ENCODE measurements at places on chromosomes 3 and 15. TPM values are rescaled to one million over a fixed set of nuclear protein-coding genes. Genes with fewer than 3 reads are reported as not detected.

GRCh38 chr3:160643994-160644393 lies 33.0 kb upstream of the ARL14 start:
- no peak for DNase-seq

DNA sequence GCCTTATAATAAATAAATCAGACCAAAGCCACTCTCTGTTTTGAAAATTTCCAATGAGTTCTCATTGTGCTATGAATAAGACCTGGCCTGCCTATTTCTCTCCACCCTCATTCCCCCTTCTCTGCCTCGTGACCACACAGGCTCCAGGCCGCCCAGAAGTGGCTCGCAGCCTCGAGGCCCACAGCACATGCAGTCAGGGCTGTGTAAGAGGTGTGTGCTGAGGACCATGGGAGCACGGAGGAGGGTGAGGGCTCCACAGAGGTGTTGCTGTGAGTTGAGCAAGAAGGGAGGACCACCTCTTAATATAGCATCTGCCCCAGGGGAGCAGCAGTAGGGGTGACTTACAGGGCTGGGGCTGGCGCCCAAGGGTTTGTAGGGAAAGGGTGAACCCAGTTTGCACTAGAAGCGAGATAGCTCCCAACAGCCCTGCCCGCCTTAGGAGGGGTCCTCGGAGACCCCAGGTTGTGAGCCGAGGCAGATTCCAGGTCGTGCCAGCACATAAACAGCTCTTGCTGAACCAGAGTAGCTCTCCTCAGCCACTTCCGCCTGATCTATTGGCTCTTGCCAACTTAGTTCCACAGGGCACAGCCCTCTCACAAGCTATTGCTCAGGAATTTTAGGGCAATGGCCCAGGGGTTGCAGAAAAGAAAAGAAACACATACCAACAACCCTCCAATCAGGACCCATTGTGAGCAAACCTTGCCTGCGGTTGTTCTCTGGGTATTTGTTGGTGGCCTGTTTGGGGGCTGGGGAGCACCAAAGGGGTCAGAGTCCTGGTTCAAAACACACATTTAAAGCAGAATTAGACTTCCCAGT lies 117.7 kb downstream of the MYLK start:
- DNase-seq: no peak

- DNase-seq: no peak
These were observed 123.4 kb upstream of the MB21D2 start for GRCh38 chr3:193040836-193041672.

The MUSTN1 gene
- 5.4 TPM for total RNA-seq

GRCh38 chr15:41483519-41483918 lies 10.2 kb upstream of the ITPKA start:
- no peak for DNase-seq

DNA sequence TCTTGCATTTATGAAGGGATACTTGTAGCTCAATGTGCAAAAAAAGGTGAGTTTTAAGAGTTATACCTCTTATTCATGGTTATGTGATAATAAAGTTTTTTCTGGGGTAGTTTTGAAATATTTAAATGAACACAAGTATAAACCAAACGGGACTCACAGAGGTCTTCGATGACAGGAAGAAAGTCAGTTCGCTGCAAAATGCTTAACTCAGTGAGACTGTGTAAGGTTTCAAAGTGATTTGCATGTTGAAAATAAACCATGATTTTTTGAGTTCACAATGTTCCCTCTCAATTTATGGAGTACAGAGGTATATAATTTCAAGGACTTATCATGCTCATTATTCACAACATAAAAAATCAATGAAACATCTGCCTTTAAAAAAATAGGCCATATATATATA lies 36.3 kb upstream of the MYH15 start:
- no peak for DNase-seq

The CLDN16 gene
- 0.14 TPM for total RNA-seq

DNA sequence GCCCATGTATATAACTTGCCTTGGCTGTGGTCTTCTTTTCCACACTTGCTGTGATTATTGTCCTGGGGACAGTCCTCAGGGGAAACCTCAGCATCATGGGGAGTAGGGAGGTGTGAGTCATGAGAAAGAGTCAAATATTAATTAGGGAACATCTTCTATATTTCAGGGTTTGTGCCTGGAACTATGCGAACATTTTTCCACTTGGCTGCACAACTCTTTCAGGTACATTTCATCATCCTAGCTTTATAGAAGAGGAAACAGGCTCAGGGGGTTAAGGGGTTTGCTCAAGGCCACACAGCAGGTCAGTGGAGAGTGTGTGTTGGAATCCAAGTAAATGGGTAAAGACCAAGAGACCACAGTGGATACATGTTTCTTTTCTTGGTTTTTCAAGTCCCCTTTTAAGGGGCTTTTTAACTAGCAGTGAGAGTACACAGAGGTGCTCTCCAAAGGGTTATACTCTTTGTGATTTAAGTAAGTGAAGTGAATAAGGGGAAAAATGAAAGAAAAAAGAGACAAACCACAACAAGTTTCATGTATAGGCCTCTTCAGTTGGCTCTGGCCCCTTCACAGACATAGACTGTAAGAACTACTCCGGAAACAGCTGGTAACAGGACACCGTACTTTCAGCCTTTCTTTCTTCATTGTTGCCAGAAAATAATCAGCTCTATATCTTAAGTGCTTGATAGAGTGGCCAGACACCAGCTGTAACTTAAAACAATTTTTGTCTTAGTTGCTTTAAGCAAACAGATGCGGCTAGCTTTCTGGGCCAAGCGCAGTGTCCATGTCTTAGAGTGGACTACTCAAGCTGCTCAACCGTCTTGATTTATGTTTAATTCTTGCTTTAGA lies 64.6 kb downstream of the EEFSEC start:
- DNase-seq: no peak

The ARPP19 gene
- total RNA-seq: 156 TPM

DNA sequence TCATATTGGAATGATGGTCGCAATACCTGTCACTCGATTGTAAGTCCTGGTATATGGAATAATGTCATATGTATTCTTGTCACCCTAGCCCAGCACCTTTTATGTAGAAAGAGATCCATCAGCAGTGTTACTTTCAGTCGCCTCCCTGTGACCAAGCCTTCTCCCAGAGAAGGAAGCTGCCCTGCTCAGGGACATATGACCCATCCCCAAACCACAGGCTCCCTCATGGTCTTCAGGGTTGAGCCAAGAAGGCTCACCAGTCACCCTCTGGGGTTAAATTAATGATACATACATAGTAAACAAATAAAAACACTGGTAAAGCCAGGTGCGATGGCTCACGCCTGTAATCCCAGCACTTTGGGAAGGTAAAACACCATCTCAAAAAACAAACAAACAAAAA lies 4.6 kb upstream of the MFGE8 start:
- DNase-seq: no peak

The GOLGA6D gene
- not detected for total RNA-seq

The SCAMP5 gene
- 2.6 TPM for total RNA-seq

DNA sequence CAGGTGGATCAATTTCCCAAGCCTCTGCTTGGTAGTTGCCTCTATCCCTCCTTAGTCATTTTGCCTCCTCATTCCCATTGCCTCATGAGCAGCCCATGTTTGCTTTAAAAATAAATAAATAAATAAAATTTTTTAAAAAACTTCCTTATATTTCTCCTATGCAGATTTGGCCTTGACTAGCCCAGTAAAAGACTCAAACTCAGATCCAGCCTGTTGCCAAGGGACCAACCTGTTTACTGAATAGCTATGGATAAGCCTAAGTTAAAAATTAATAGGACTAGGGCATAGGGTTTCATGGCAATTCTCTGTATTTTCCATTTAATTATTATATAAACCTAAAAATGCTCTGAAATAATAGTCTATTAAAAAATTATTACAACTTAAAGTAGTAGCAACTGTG lies 384.4 kb downstream of the RSL24D1 start:
- no peak for DNase-seq

- DNase-seq: no peak
These were observed 113.1 kb downstream of the MYO5A start for GRCh38 chr15:52415628-52416027.

The SMAD6 gene
- 167 TPM for total RNA-seq

DNA sequence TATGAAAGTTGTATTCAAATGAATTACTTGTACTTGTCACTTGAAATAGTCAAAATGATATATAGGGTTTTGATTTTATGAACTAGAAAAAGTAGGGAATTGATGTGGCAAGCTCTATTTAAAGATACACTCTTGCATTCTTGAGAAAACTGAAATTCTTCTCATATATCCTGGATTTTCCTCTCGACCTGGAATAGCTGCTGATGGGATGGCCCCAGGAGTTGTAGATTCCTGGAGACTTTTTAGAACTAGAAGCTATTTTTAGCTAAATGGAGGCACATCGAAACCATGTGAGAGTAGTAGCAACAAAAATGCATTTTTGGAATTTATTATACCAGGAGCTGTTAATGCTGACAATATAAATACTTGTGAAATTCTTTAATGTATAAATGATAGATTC lies 125.9 kb downstream of the LEKR1 start:
- no peak for DNase-seq

- peak; percentile 81 for DNase-seq
These were observed 550 bp downstream of the CCDC9B start for GRCh38 chr15:40340038-40340739.

- DNase-seq: no peak
These were observed 22.6 kb upstream of the RASGRP1 start for GRCh38 chr15:38587214-38587613.

DNA sequence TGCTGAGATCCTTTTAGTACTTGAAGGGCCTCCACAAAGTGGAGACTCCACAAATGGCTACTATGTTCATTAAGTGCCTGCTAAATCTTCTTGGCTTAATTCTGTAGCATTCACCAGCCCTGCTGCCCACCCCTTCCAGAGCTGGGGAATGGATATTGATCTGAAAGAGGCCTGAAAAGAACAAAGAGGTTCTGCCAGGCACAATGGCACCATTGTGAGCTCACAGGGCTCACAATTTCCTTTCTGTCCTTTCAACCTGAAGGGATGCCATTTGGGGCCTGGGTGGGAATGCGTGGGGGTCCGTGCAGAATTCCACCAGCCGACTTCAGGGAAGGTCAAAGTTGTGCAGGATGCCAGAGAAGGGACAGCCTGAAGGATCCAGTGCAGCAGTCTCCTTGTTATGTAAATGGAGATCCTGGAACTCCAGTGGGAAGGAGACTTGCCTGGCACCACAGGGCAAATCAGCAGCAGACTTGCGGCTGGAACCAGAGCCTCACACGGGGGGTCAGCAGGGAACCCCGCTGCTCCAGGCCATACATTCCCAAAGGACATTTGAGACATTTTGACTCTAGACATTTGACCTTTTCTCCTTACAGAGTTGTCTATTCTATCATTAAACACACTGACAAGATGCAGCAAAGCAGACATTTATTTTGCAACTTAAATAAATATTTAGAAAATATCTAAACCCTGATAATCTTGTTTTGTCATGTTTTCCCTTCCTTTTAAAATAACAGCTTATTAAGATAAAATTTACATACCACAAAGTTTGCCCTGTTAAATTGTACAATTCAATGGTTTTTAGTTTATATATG lies 21.5 kb upstream of the MORF4L1 start:
- DNase-seq: no peak

DNA sequence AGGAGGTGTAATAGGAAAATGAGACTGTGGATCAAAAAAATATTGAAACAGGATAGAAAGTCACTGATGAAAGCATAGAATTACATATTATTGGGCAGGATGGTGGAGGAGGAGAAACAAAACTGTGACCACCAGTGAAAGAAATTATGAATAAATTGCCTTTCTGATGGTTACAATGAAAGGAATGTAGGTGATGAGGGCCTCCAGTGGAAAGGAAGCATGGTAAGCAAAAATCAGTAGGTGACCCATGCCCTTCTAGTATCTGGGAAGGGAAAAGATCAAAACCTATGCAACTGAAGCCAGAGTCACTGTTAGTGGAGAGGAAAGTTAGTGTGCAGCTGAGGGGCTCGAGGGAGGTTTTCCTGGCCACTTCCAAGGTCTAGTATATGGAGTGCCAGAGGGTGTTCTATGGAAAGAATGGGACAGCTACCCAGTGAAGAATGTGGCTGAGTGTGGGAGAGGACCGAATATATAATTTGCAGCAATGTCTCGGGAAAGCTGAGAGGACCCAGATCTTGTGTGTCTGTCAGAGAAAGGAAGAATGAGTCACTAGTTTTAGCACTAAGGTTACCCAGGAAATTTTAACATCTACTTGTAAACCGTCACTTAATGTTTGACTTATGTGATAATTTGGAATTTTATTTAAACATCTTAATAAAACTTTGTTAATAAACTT lies 146.2 kb downstream of the NFKBIZ start:
- no peak for DNase-seq

- no peak for DNase-seq
These were observed 22.5 kb downstream of the GABRA5 start for GRCh38 chr15:26889298-26889898.

- no peak for DNase-seq
These were observed 68.8 kb upstream of the GSK3B start for GRCh38 chr3:120163026-120163425.

DNA sequence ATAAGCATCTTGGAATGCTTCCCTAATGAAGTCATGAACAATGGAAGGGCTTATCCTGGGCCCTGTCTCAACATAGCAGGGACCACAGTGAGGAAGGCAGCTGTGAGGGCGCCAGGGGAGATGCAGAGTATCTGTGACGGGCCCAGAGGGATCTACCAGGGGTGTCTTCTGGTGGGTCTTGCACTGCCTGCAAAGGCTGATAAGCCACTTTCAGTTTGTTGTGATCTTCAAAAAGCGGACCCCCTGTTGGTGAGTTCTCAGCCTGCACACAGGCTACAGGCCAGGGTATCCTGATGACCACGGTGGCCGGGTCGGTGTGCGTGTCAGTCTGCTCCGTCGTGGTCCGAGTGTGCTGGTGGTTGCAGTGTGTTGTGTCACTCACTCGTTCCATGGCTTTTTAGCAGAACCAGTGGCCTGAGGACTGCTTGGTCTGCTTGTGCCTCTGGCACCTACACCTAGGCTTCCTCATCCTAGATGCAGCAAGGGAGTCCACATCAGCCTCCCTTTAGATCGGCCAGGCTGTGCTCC lies 46.8 kb downstream of the CHDH start:
- peak; percentile 40 for DNase-seq

The ITGA11 gene
- 7.1 TPM for total RNA-seq

- no peak for DNase-seq
These were observed 36.9 kb downstream of the PLS1 start for GRCh38 chr3:142633073-142633472.

The ZPLD1 gene
- total RNA-seq: not detected

GRCh38 chr3:177482048-177482691 lies 284.9 kb upstream of the TBL1XR1 start:
- no peak for DNase-seq

- DNase-seq: no peak
These were observed 4.3 kb downstream of the ONECUT1 start for GRCh38 chr15:52785672-52786406.

GRCh38 chr3:123080864-123081562 lies 14.2 kb downstream of the PDIA5 start:
- no peak for DNase-seq

Measured in upper lobe of right lung (tissue), 1 donor.